CD4-positive, alpha-beta T cell treated with Interleukin-10 for 1 hour (primary cell): ENCODE measurements at places on chromosomes 12 and 14.

DNA sequence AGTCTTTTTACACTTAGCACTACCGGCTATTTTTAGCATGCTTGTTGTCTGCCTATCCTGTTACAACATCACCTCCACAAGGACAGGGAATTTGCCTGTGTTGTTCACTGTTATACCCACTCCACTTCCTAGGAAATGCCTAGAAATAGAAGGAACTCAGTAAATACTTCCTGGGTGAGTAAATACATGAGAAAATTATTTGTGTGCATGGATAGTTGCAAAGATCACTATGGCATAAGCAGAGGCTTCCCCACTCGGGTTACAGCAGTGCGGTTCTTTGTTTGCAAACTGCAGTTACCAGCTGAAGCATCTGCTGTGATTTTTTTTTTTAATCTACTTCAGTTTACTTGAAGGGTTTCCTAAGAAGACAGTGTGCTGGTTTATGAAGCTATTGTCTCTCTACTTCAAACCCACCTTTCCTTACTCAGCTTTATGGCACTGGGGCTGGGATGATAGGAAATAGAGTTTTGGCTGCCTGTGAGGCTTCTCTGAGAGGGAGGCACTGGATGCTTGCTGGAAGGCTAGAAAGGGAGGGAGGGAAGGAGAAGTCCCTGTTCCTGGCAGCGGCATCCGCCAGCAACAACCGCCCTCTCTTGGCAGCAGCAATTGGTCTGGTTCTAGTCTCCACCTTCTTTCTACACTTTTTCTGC, 29.0 kb downstream of the PDE6H start:
- no peak for DNase-seq

DNA sequence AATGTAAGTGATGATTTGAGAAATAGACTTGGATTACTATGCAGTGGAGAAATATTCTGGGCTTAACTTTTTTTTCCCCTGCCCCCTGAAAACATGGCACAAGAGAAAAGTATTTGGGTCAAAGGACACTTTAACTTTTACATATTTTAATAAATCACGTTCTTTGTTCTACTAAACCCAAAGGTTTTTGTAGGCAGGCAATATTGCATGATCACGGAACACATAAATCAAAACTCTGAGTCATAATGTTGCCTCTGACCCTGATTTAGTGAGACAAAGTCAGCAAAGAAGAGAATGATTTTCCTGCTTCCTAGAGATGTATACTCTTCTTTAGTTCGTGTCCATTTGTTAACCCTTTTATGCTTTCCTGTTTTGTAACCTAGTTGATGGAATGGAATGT, 38.0 kb downstream of the ABCD2 start:
- DNase-seq: no peak

- no peak for DNase-seq
Observed at GRCh38 chr12:71108355-71108754, 49.4 kb downstream of the TSPAN8 start.

DNA sequence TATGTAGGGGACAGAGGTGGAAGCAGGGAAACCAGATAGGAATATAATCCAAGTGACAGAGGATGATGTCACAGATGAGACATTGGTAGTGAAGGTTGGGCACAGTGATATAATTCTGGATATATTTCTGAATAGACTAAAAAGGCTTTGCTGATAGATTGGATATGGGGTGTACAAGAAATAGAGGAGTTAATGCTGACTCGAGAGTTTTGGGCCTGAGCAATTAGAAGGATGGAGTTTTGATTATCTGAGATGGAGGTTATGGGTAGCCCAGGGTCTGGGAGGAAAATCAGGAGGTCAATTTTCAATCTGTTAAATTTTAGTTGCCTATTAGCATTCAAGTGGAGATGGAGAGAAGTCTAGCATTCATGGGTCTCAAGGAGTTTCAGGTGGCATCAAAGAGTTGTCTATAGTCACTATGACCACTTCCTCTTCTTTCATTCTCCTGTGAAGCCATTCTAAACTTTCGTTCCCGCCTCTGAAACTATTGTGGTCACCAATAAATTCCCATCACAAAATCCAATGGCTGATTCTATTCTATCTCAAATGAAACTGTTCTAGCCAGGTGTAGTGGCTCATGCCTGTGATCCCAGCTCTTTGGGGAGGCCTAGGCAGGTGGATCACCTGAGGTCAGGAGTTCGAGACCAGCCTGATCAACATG, 10.6 kb upstream of the ANO6 start:
- no peak for DNase-seq

- DNase-seq: no peak
Observed at GRCh38 chr12:101051151-101051550, 158.9 kb downstream of the SLC5A8 start.

GRCh38 chr12:31715283-31715825, 13.5 kb downstream of the AMN1 start:
- no peak for DNase-seq

DNA sequence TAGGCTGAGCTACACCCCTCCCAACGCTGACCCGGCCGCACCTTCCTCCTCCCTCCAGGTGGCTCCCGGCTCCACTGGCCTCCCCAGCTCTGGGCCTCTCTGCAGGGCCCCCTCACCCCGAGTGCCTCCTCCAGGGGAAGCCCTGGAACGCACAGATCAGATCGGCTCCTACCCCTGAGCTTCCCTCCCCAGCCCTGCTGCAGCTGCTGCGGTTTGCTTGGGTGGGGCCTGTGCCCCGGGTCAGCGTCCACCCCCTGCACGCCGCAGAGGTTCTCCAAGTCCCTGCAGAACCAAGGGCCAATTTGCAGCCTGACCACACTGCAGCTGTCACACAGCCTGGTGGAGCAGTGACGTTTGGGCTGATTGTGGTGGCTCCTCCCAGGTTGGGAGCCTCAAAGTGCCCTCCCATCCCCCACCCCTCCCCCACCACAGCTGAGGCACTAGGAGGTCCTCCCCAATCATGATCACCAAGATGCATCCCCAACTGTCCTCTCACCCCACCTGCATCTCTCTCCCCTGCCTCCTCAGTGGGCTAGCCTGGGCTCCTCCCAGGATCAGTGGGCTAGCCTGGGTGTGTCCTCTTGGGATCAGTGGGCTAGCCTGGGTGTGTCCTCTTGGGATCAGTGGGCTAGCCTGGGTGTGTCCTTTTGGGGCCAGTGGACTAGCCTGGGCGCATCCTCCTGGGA, 12.8 kb upstream of the FBRSL1 start:
- no peak for DNase-seq

DNA sequence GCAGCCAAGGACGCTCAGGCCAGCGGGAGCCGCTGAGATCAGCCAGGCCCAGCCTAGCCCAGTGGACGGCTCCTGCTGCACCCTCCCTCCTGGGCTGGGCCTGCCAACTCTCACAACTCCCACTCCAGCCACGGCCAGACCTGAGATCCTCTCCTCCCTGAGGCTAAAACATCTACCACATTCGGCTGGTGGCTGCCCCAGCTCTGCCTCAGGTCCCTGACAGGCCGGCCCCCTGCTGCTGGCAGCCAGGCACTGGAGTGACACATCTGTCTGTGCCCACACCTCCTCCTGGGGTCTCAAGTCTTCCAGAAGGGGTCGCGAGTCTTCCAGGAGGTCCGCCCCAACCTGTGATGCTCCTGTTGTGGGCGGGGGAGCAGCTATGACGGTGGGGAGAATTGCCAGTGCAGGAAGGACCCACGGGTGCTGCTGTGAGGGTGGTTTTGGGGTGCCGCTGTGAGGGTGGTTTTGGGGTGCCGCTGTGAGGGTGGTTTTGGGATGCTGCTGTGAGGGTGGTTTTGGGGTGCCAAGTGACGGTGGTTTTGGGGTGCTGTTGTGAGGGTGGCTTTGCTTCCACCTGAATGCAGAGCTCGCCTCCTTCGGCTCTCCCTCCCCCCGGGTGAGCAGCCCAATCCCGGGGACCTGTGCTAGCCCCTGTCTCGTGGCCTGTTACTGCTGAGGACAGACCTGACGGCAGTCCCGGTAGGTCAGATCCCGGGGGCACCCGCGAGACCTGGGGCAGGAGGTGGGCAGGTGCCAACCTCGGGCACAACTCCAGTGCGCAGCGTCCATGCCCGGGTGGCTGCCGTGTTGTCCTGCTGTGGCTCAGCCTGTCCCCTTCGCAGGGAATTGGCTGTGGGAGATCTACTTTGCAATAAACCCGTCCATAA, 27.5 kb upstream of the C14orf180 start:
- DNase-seq: no peak

- DNase-seq: no peak
Observed at GRCh38 chr12:98714426-98714825, 69.3 kb downstream of the APAF1 start.

DNA sequence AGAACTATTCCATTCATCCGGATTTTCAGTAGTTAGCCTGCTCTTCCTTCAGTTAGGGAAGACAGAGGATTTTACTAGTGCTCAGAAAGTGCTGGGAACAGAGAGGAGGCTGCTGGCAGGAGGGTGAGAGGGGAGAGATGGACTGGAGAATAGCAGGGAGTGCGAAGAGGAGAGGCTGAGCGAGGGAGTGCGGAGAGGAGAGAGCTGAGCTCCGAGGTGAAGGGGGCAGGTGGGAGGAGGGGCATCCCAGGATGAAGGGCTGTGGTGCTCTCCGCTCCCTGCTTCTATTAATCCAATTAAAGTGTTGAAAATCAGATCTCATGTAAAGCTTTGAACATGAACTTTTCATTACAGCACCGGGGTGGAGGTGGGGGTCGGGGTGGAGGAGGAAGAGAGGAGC, 20.4 kb upstream of the SMOC1 start:
- no peak for DNase-seq

- no peak for DNase-seq
Observed at GRCh38 chr12:72295744-72296143, 23.6 kb downstream of the TRHDE start.

DNA sequence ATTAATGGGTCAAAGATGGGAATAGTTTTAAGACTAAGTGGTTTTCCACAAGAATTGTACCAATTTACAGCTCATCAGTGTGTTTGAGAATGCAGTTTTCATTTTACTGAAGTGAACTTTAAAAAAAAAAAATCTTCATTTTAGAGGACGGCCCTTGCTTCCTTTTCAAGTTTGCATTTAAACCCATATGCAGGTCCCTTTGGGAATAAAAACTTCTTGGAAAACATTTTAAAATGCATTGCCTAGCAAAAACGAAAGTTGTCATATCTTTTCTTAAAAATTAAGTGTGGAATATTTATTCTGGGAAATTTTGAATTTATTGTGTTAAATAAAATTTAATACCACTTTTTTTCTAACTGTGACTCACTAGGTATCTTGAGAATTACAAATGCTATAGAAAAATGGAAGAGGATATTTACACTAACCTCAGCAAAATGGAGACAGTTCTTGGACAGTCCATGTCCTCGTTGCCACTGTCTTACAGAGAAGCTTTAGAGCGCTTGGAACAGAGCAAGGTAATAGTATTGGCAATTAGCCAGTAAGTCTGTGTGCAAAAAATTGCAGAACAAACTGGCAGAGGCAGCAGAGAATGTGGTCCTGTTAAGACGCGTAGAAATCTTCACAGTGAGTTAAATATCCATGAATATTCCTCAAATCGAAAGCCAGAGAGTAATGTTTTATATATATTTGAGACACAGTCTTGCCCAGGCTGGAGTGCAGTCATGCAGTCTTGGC, 209.7 kb downstream of the SYNE2 start:
- DNase-seq: no peak

- peak; percentile 54 for DNase-seq
Observed at GRCh38 chr14:50060871-50061663, 55.3 kb downstream of the VCPKMT start.

GRCh38 chr12:128583453-128583852, 240.3 kb downstream of the SLC15A4 start:
- no peak for DNase-seq

GRCh38 chr12:4449851-4450221, 4.2 kb upstream of the FGF6 start:
- no peak for DNase-seq

GRCh38 chr12:113082486-113083148, 26.1 kb downstream of the DTX1 start:
- DNase-seq: no peak

DNA sequence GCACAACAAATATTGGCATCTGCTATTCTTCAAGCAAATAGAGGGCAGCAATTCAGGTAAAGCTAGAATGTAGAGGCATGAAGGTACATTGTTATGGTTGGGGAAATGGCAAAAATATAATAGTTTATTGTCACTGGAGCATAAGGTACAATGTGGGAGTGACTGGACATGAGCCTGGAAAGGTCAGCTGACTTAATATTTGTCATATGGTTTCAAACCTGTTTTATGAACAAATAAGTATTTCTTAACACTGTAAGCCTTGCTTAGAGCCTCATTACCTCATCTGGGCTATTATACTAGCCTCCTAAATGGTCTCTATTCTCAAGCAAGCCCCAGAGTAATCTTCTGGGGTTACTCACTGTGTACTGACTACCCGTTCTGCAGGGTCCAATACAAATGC, 33.7 kb downstream of the FAM177A1 start:
- DNase-seq: no peak

- no peak for DNase-seq
Observed at GRCh38 chr12:67116134-67116533, 153.0 kb upstream of the CAND1 start.

GRCh38 chr12:32126720-32127119, 20.1 kb downstream of the BICD1 start:
- no peak for DNase-seq

DNA sequence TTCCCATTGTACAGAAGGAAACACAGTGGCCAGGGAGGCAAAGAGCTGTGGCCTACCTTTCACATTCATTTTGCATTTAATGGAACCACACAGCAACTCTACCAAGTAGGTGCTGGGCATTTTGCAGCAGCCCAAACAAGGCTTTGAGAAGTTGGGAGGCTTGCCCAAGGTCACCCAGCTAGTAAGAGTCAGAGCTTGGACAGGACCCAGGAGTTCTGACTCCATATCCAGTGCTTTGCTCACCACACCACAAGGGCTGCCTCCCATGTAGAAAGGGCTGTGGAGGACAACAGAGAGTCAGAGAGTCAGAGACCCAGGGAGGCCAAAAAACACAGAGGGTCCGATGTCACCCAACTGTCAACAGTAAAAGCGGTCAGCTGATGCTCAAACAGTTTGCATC, 400.2 kb downstream of the BCL11B start:
- DNase-seq: no peak

GRCh38 chr12:93378998-93379325, 1.2 kb downstream of the NUDT4 start:
- no peak for DNase-seq

DNA sequence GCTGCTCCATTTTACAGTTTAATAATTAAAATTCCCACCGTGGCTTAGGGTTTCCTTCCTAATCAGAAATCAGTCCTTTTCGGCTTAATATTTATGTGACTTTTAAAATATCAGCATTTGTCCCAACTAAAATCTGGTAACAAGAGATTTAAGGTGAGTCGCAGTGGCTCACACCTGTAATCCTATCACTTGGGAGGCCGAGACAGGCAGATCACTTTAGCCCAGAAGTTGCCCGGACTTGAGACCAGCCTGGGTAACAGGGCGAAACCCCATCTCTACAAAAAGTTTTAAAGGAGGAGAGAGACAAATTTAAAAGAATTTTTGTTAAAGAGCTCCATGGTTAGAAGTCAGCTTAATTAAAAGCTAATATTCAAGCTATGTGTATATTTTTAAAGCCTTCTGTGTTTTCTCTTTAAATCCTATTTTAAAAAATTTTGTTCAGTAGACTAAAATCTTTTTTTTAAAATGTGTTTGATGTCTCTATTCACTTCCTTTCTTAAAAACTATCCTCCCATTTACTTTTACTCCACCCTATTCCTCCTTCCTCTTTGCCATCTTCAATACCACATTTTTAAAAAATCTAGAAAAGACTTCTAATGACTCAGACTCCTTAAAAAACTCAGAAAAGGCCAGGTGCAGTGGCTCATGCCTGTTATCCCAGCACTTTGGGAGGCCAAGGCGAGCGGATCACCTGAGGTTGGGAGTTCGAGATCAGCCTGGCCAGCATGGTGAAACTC, 3.8 kb upstream of the TAC3 start:
- no peak for DNase-seq
